ENCODE measurements at places on chromosomes 12 and 14.

DNA sequence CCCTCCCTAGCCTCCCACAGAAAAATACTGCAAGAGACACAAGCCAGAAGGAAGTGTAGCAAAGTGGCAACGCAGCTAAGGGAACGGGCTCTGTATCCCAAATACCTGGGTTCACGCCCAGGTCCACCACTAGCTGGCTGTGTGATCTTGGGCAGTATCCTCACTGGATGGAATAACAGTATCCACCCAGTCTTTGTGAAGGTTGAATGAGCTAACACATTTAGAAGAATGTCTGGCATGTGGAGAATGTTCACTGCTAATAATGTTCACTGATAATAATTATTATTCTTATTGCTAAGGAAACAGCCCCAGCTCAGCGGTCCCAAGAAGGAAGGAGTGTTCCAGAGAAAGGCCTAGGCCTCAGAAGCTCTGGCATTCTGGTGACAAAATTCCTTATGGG lies 70.9 kb downstream of the VWF start:
- no peak for DNase-seq

- no peak for DNase-seq
Observed at GRCh38 chr12:96982671-96983070, 75.6 kb downstream of the NEDD1 start.

DNA sequence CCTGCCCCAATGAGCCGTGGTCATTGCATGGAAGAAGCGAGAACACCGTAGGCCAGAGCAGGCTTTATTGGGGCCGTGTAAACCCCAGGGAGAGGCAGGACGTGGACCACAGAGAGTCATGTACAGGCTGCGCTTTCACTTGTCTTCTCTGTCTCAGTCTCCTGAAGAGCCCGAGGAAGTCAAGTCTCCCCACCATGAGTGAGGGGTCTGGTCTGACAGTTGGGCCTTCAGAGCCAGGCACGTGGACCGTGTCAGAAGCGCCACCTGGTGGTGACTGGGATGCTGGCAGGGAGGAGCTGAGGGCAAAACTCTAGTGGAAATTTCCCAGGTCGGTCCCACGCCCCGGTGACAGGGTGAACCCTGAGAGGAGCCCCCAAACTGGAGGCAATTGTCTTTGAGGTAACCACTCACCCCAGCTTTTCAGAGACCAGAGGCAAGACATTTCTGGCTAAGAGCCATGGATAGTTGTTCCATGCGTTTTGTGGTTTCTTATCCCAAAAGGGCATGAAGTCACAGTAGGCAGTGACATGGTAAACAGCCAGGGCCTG lies 17.4 kb downstream of the RPS6KL1 start:
- peak; percentile 59 for DNase-seq

GRCh38 chr12:1343422-1343821 lies 251.0 kb downstream of the FBXL14 start:
- no peak for DNase-seq

GRCh38 chr14:49905989-49906388 lies 13.1 kb downstream of the ARF6 start:
- DNase-seq, result no peak

DNA sequence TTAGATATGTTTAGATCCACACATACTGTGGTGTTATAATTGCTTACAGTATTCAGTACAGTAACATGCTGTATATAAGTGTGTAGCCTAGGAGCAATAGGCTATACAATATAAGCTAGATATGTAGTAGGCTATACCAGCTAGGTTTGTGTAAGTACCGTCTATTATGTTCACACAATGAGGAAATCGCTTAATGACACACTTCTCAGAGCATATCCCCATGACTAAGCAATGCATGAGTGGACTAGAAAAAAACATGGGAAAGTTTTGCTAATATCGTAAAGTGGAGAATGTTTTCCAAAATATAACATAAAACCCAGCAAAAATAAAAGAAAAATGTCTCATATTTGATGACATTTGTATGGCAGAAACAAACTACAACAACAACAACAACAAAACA lies 27.3 kb downstream of the AKAP3 start:
- no peak for DNase-seq

- DNase-seq, result no peak
Observed at GRCh38 chr14:24436355-24437019, 6.1 kb downstream of the SDR39U1 start.

DNA sequence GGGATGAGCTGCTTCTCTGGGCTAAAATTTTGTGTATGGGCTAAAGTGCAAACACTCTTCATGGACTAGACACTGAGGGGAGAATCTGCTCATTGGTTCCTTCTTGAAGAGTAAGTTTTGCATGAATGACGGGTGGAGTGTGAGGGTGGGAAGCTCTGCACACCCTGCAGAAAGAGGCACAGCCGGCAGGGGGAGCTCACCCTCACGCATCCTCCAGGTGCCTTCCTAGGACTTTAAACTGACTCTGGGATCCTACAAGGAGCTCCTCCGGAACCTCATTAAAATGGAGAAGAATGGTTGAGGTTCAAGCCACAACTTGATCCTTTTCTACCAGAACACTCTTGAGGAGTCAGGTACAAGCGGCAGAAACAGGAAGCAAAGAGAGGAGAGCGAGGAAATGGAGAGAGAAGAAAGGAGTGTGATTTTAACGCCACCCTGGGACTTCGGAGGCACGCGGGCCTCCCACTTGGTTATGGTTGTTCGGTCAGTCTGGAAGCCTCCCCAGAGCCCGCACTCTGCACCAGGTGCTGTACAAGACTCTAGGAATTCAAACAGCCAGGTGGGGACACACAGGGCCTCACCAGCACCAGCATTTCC lies 87.5 kb downstream of the SETD3 start:
- no peak for DNase-seq

DNA sequence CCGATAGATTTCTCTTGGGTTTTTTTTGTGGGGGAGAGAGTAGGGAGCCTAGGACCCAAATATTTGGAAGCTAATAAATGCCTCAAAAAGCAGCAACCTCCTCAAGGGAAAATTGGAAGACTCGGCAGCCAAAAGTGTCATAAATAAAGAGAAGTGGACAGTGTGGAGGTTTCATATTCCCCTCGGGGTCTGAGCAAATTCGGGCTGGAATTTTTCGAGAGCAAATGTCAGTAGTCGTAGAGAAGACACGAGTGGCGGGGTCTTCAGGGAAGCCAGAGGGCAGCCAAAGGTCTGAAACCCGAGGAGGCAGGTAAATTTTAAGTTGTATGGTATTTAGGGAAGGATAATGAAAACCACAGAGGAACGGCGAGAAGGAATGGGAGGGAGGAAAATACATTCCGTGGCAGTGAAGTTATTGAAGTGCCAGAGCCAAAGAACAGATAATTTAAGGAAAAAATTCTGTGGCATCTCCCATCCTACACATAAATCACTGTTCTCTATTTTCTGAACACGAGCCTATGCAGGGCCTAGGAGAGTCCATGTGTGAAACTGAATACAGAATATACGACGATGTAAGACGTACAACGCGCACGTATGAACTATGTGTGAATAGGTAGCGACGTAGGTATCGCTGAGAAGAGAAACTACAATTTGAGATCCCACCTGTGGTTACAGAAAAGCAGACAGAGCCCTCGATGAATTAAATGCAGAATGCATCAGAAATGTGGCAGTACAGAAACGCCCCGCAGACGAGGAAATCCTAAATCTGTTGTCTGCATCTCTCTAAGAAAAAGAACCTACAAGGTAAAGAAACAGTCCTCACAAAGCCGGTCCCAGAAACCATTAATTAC lies 12.9 kb downstream of the BCL11B start:
- no peak for DNase-seq

DNA sequence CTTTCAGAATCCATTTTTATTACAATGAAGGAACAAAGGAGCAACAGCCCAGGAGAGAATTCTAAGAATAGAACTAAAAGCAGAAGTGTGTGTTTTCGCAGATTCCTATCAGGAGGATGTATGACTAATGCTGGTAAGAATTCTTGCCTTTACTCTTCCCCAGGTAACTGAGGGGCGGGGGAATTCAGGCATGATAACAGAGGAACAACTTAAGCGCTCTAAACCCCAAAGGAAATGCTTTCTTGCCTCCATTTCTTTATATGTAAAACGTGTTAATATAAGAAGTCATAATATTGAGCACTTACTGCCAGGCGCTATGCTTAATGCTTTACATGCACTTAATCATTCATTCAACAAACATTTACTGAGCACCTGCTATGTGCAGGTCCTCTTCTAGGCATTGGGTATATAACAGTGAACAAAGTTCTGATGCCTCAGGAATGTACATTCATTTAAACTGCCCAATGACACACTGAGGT lies 4.5 kb downstream of the HCAR1 start:
- no peak for DNase-seq

- DNase-seq, result no peak
Observed at GRCh38 chr12:32274665-32275064, 124.7 kb upstream of the FGD4 start.

DNA sequence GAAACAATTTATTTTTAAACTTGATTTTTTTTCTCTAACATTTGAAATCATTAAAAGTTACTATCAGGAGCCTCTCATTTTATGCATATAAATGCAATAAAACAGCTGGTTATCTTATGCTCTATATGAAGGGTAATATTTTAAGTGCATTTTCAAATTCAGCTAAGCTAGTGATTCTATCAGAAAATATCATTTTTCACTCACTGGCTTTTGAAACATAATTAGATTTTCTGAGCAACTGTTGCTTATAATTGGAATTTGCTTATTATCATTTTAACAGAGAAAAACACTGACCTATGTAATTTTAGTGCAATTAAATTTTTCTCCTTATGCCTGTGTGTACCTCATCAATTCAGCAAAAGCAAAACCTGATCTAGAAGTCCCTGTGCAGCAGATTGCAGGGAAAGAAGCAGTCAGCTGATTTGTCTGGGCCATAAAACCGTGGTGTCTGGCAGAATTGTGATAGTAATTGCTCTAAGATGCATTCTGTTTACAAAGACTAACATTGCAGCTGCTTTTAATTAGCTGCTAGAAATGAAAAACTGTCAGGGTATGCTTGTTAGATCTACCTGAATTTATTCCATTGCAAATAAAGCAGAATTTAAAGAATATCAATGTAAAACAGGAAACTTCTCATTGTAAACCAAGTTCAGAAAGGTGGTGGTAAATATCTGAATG lies 75.0 kb downstream of the BICD1 start:
- no peak for DNase-seq

- no peak for DNase-seq
Observed at GRCh38 chr12:56591126-56591525, 39.0 kb downstream of the BAZ2A start.

DNA sequence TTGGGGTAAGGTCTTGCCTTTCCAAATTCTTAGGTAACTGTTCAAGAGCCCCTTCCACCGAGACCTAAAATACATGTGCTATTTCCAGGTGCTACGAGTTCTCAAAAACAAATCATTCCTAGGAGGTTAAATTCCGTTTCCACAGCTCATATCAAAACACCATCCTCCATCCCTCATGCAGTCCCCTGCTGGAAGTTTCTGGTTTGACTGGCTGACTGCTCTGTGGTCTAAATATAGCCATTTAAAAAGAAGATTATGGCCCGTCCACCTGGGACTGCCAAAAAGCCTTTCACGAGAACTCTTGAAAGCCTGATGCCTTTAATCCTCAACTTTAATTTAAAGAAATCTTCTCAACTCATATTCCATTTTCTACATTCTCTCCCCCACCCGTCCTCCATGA lies 201.5 kb upstream of the MYL2 start:
- DNase-seq, result no peak

Measured in stimulated activated CD8-positive, alpha-beta memory T cell treated with anti-CD3 and anti-CD28 coated beads, Interleukin-7, amount 100 ng/mL, for 1 hour (primary cell).